ENCODE measurements at places on chromosomes 12 and 14. TPM values are rescaled to one million over a fixed set of nuclear protein-coding genes. Genes with fewer than 3 reads are reported as not detected.

- H3K27ac ChIP-seq, result no peak overlapping the region
- H3K4me1 ChIP-seq, result peaks cover 15% of the 10 kb centered on the region
- H3K4me3 ChIP-seq, result no peak overlapping the region
- no peak for DNase-seq
- H3K36me3 ChIP-seq, result no peaks in the 10 kb centered on the region
Measured at GRCh38 chr14:50678163-50678562, 10.1 kb upstream of the SAV1 start.

DNA sequence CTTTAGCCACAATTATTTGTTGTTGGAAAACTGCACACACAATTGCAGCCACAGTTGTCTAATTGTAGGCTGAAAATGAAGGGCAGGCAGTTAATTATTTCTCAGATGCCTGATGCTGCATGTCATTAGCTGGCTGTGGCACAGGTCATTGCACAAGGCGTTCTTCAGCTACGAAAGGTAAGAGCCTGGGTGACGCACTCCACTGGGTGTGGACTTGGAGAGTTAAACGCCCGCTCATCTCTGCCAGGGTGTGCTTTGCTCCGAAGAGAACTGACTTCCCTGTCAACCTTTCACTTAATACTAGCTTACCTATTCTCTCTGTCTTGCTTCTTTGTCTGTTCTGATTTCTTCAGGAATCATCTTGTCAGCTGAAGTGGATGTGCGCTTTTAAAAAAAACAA is 91.4 kb upstream of the CPM start:
- no peak for DNase-seq
- no peak overlapping the region for H3K27ac ChIP-seq
- no peaks in the 10 kb centered on the region for H3K27me3 ChIP-seq
- no peak overlapping the region for H3K4me3 ChIP-seq
- H3K4me1 ChIP-seq, result no peaks in the 10 kb centered on the region

GRCh38 chr14:81521356-81521755 is 12.3 kb downstream of the SEL1L start:
- no peak overlapping the region for H3K4me3 ChIP-seq
- H3K4me1 ChIP-seq, result peaks cover 15% of the 10 kb centered on the region
- H3K27ac ChIP-seq, result no peak overlapping the region
- DNase-seq, result no peak
- H3K36me3 ChIP-seq, result peaks cover 28% of the 10 kb centered on the region
- no peaks in the 10 kb centered on the region for H3K27me3 ChIP-seq

DNA sequence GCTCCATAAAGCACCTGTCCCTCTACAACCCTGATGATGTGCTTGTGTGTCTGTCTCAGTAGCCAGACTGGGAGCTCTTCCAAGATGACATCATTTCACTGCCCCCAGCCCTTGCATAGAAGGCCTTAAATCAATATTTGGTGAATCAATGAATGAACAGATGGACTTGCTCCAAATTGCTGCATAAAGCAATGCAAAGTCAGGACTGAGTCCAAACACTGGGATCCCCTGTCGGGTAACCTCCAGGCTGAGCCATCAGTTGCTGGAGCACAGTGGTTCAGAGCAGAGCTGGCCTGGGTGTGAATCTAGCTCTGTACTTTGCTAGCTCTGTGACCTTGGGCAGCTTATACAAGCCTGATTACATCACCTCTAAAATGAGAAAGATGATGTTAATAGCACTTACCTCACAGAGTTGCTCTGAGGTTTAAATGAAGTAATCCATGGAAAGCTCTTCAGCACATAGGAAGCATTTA is 120.3 kb upstream of the VASH1 start:
- H3K36me3 ChIP-seq, result no peaks in the 10 kb centered on the region
- no peaks in the 10 kb centered on the region for H3K27me3 ChIP-seq
- no peak for DNase-seq
- H3K27ac ChIP-seq, result no peak overlapping the region
- no peaks in the 10 kb centered on the region for H3K4me1 ChIP-seq
- H3K4me3 ChIP-seq, result no peak overlapping the region

DNA sequence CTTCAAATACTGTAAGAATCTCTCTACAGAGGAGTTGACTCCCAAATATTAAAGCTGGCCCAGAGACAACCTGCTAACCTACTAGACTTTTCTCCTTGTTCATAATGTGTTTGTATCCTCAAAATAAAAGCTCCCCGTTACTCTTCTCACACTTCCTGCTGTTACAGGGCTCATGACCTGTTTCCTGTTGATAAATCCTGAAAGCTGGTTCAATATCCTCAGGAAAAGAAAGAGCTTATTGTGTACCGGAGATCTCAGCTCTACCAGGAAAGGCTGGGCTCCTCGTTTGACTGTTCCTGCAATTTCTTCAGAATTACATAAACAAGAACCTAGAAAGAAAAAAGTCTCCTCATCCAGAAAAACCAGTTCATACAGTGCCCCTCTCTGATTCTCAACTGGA is 30.8 kb downstream of the CLEC1A start:
- H3K4me1 ChIP-seq, result no peaks in the 10 kb centered on the region
- H3K27ac ChIP-seq, result no peak overlapping the region
- no peaks in the 10 kb centered on the region for H3K27me3 ChIP-seq
- no peaks in the 10 kb centered on the region for H3K36me3 ChIP-seq
- no peak for DNase-seq
- H3K4me3 ChIP-seq, result no peak overlapping the region

DNA sequence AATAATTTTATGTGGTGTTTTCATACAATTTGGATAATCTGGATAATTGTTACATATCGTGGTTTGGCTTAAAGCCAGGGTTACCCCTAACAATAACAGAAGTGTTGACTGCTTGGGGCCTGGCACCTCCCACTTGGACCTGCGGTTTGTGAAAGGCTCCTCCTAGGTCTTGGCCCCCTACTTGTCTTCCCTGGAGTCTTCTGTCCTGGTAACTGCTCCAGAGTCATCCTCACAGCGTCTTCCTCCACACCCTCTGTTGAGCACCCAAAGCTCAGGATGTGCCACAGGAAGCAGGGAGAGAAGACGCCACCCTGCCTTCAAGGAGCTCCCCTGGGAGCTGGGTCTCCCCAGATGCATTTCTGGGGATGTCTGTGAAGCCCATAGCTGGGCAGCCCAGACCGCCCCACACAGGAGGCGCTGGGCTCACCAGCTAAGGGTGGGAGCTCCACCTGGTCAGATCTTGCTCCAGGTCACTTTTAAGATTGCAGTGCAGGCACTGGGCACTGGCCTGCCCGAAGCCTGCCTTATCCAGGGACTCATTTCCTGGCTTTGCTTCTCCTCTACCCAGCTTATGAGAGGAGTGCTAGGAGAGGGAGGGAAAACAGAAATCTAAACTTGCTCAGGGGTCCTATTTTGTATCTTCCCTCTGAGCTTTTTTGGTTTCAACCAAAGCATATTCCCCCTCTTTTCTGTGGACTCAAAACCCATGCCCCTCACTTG is 98.2 kb downstream of the ZFP36L1 start:
- no peaks in the 10 kb centered on the region for H3K36me3 ChIP-seq
- H3K4me1 ChIP-seq, result peaks cover 27% of the 10 kb centered on the region
- DNase-seq, result no peak

DNA sequence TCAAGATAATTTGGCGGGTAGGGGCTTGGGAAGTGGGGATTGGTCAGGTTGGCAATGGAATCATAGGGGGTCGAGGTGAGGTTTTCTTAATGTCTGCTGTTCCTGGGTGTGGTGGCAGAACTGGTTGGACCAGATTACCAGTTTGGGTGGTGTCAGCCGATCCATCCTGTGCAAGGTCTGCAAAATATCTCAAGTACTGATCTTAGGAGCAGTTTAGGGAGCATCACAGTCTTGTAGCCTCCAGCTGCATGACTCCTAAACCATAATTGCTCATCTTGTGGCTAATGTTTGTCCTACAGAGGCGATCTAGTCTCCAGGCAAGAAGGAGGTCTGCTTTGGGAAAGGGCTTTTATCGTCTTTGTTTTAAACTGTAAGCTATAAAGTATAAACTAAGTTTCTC is 868.4 kb downstream of the DIO2 start:
- no peaks in the 10 kb centered on the region for H3K27me3 ChIP-seq
- H3K36me3 ChIP-seq, result no peaks in the 10 kb centered on the region
- no peaks in the 10 kb centered on the region for H3K4me1 ChIP-seq
- DNase-seq, result no peak

DNA sequence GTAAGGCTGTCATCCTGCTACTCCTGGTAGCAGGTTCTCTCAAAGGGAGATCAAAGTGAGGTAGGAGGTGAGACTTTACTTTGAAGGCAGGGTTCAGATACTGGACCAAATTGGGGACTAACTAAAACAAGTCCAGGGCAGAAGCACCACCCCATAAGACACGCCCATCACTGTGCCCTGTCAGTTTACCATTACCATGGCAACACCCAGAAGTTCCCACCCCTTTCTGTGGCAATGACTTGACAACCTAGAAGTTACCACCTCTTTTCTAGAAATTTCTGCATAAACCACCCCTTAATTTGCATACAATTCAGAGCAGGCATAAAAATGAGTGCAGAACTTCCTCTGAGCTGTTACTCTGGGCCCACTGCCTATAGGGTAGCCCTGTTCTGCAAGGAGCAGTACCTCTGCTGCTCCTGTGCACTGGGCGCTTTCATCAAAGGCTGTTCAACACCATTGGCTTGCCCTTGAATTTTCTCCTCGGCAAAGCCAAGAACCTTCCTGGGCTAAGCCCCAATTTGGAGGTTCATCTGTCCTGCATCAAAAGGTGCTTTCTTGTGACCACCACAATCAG is 64.8 kb upstream of the MAX start:
- DNase-seq, result no peak
- no peak overlapping the region for H3K4me3 ChIP-seq
- H3K4me1 ChIP-seq, result peaks cover 8% of the 10 kb centered on the region

DNA sequence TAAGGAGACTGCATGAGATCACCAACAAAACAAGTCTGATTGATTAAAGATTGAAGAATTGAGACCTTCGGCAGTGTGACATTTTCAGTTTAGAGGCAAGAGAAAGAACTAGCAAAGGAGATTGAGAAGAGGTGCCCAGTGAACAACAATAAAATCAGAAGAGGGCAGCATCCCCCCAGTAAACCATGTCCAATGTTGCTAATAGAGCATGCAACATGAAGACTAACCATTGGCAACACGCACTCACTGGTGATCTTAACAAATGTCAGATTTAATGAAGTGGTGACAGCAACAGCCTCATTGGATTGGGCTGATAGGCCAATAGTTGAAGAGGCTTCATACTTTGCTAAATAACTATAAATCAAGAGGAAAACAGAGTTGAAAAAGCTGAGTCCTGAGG is 20.7 kb upstream of the TAS2R14 start:
- H3K4me3 ChIP-seq, result no peak overlapping the region
- no peaks in the 10 kb centered on the region for H3K36me3 ChIP-seq
- no peaks in the 10 kb centered on the region for H3K4me1 ChIP-seq
- no peak overlapping the region for H3K27ac ChIP-seq
- DNase-seq, result no peak
- no peaks in the 10 kb centered on the region for H3K27me3 ChIP-seq

DLGAP5 gene
- 0.14 TPM for total RNA-seq

RTN1 gene
- total RNA-seq, result 129 TPM

GARIN6 gene
- not detected for total RNA-seq

KLRC3 gene
- total RNA-seq, result not detected

NINJ2 gene
- 2.4 TPM for total RNA-seq
